Adrenal gland (tissue), 19 donors: ENCODE measurements at places on chromosomes 1 and 21. TPM values are rescaled to one million over a fixed set of nuclear protein-coding genes. Genes with fewer than 3 reads are reported as not detected.

DNA sequence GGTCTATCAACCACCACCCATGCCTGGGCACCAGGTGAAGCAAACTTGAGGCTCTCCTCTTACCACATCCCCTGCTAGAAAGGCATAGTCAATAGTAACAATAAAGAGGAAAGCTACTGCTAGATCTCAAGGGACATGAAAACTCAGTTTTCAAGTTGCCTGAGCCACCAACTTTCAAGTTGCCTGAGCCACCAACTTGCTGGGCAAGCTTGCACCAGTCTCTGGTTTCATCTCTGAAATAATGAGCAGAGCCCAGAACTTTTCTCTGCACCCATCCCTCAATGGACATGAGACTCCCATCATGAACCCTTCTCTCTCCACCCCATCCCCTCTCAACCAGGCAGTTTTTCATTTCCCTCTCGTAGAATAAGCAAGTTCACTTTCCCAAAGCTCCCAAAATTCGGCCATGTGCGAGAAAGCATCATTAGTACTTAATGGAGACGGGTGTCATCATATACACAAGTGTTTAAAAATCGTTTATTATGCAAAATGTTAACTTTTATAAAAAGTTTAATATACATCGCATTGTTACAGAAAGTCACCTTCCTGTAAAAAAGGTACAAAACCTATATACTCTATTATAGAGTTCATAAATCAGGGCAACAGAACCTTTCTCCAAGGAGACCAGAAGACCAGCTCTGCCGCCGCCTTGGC, 1.7 kb downstream of the ID3 start:
- H3K4me3 ChIP-seq = no peak overlapping the region
- H3K4me1 ChIP-seq = peaks cover 46% of the 10 kb centered on the region
- peak overlapping the region; percentile 88 for H3K27ac ChIP-seq
- H3K27me3 ChIP-seq = no peaks in the 10 kb centered on the region

- H3K27ac ChIP-seq = peak overlapping the region; percentile 74
- DNase-seq = peak; percentile 35
- H3K27me3 ChIP-seq = no peaks in the 10 kb centered on the region
- H3K4me3 ChIP-seq = no peak overlapping the region
Measured at GRCh38 chr1:153790966-153791647, 15.9 kb downstream of the SLC27A3 start.

GRCh38 chr1:24337455-24337854, 18.3 kb downstream of the GRHL3 start:
- no peaks in the 10 kb centered on the region for H3K27me3 ChIP-seq
- no peak overlapping the region for H3K27ac ChIP-seq
- H3K4me1 ChIP-seq = no peaks in the 10 kb centered on the region
- no peak overlapping the region for H3K4me3 ChIP-seq
- DNase-seq = no peak

DNA sequence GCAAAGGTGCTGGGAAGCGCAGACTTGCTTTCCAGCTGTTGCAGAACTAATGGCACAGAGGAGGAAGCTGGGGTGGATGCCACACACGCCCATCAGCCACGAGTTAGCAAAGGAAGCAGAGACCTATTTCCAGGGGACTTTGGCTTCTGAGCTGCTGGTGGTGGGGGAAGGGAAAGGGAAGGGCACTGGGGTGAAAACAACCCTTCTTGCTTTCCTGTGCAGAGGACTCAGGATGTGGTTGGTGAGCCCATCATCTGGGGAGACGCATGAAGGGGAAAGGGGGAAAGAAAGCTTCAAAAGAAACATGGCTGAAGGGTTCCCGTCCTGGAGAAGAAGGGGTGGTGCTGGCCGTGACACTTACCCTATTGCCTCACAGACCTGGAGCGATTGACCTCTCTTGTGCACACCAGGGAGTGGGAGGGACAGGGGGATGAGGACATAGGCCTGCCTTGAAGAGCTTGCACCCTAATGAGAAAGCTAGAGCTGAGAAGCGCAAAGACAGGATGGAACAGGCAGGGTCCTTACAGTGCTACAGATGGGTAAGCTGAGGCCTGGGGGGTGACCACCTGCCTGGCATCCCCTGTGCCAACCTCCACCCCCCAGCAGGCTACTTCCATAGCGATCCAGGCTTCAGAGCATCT, 140.8 kb upstream of the RAB4A start:
- no peaks in the 10 kb centered on the region for H3K4me1 ChIP-seq
- no peak for DNase-seq
- no peak overlapping the region for H3K27ac ChIP-seq
- H3K4me3 ChIP-seq = no peak overlapping the region
- H3K36me3 ChIP-seq = no peaks in the 10 kb centered on the region
- H3K27me3 ChIP-seq = peaks cover 9% of the 10 kb centered on the region

DNA sequence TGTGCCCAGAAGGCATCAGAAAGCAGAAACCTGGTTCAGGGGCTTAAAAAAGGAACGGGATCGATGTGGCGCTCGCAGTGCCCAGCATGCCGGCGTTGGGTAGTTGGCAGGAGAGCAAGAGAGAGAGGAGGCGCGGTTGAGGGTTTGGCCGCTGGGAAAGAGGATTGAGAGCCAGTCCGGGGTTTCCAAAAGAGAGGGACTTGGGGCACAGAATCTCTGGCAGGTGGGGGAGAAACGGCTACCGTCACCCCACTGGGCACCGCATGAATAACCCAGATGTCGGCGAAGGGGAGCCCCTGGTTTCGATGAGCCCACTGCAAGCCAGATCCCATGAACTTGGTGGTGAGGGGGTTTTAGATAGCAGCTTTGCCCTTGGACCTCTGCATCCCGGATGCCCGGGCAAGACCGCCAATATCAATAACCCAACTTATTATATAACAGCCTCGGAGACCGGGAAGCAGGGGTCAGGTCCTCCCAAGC, 60.4 kb upstream of the ACOT11 start:
- H3K27me3 ChIP-seq = no peaks in the 10 kb centered on the region
- H3K36me3 ChIP-seq = no peaks in the 10 kb centered on the region
- peak overlapping the region; percentile 58 for H3K4me3 ChIP-seq
- DNase-seq = peak; percentile 39
- peaks cover 14% of the 10 kb centered on the region for H3K4me1 ChIP-seq
- H3K27ac ChIP-seq = peak overlapping the region; percentile 90

- H3K4me1 ChIP-seq = no peaks in the 10 kb centered on the region
- no peaks in the 10 kb centered on the region for H3K36me3 ChIP-seq
- H3K4me3 ChIP-seq = no peak overlapping the region
- H3K27me3 ChIP-seq = no peaks in the 10 kb centered on the region
Measured at GRCh38 chr1:218942431-218942830, 231.2 kb upstream of the LYPLAL1 start.

GRCh38 chr1:161164901-161165610, 1.2 kb upstream of the PPOX start:
- no peaks in the 10 kb centered on the region for H3K36me3 ChIP-seq
- no peak for DNase-seq
- peaks cover 15% of the 10 kb centered on the region for H3K4me1 ChIP-seq
- no peaks in the 10 kb centered on the region for H3K27me3 ChIP-seq

GRCh38 chr1:204357551-204358490, 1.9 kb downstream of the PLEKHA6 start:
- H3K4me3 ChIP-seq = no peak overlapping the region
- H3K27ac ChIP-seq = no peak overlapping the region
- peaks cover 2% of the 10 kb centered on the region for H3K4me1 ChIP-seq

- no peaks in the 10 kb centered on the region for H3K36me3 ChIP-seq
- DNase-seq = no peak
- no peaks in the 10 kb centered on the region for H3K27me3 ChIP-seq
- H3K4me1 ChIP-seq = no peaks in the 10 kb centered on the region
Measured at GRCh38 chr1:24776821-24777220, 31.6 kb downstream of the CLIC4 start.

Gene SLC37A1
- 20.1 TPM for total RNA-seq

Gene BRDT
- not detected for total RNA-seq
